ENCODE measurements at places on chromosomes 6 and 20.
A peak's percentile ranks its signal among the peaks of the same experiment; 100 is the strongest.

GRCh38 chr6:113893866-113894265 lies 36.7 kb downstream of the MARCKS start:
- no peak for DNase-seq

GRCh38 chr20:49361862-49362660 lies 84.2 kb upstream of the ZNFX1 start:
- no peak for DNase-seq

DNA sequence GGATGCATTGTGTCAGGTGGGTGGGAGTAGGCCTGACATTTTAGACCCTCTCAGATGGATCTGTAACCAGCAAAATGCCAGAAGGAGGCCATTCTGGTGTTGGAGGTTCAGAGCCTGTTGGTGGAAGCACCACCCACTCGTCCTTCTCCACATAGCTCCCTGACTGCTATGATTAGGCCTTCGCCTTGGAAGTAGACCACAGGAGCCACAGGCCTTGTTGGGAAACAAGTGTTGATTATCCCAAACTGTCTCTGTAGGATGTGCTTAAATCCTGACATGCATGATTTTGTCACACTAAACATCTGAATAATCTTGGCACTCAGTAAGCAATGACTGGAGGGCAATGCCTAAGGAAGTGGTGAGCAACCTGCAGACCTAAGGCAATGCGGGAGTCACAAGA lies 117.2 kb upstream of the LY86 start:
- no peak for DNase-seq

GRCh38 chr6:134173936-134174671 lies 121.7 kb upstream of the SLC2A12 start:
- peak; percentile 77 for DNase-seq

DNA sequence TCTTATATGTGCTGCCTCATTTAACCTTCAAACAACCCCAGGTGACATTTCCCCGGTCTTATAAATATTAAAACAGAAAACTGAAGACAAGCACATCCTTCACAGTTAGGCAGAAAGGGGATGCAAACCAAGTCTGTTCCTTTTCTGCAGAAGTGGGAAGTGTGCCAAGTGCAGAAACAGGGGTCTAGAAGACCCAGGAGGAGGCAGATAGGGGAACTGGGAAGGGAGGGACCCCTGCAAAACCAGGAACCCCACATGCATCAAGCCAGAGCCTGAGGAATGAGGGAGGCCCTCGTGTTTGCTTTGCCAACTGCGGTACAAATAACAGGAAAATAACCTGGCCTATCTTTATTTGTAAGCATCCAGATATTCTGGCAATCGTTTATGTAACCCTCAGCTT lies 17.0 kb upstream of the CST3 start:
- no peak for DNase-seq

DNA sequence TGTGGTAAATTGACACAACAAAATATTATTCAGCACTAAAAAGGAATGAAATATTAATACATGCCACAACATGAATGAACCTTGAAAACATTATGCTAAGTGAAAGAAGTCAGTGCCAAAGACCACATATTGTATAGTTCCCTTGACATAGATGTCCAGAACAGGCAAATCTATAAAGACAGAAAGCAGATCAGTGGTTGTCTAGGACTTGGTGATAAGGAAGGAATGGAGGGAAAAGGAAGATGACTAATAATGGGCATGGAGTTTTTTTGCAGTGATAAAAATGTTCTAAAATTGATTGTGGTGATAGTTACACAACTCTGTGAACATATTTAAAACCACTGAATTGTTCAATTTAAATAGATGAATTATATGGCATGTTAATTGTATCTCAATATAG lies 32.5 kb downstream of the TBX18 start:
- DNase-seq, result no peak

DNA sequence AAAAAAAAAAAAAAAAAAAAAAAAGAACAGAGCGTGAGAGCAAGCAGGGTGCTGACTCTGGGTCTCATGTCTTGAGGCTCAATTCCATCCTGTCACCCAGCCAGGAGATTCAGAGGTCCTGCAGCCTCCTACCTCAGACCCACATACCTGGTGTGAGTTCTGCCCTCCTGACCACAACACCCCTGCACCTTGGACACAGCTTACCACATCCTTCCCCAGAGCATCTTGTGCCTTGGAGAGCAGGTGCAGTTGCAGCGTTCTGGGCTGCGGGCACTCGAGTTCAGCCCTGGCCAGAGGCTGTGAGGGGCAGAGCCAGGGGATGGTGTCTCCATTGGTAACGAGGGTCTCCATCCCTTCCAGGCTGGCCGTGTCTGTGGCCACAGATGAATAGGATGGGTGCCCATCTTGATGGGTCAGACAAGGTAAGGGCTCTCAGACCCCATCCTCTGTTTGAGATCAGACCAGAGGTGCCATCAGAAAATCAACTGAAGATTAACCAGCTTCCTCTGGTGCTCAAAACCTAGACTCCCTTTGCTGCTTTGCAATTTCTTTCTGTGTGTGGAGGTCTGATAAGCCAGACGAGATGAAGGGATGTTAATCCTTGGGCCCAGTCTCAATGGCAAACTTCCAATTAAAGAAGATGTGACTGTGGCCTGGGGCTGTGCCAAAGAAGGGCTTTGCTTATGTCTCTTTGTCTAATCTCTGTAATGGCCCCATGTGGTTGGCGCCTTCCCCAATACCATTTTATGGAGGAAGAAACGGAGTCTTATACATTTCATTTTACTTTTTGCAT lies 14.7 kb upstream of the ZNF831 start:
- no peak for DNase-seq

DNA sequence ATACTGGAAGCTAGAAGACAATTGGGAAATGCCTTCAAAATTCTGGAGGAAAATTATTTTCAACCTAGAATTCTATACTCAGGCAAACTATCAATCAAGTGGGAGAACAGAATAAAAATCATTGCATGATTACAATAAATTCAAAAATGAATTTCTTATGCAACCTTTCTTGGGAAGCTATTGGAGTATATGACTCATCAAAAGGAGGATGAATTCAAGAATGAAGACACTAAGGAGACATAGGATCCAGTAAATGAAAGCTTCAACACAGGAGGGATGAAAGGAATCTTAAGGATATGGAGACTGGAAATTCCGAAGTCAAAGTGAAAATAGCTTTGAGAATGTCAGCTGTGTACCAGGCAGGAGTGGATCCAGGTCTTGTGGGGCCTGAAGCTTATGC lies 12.6 kb upstream of the UBR2 start:
- no peak for DNase-seq

DNA sequence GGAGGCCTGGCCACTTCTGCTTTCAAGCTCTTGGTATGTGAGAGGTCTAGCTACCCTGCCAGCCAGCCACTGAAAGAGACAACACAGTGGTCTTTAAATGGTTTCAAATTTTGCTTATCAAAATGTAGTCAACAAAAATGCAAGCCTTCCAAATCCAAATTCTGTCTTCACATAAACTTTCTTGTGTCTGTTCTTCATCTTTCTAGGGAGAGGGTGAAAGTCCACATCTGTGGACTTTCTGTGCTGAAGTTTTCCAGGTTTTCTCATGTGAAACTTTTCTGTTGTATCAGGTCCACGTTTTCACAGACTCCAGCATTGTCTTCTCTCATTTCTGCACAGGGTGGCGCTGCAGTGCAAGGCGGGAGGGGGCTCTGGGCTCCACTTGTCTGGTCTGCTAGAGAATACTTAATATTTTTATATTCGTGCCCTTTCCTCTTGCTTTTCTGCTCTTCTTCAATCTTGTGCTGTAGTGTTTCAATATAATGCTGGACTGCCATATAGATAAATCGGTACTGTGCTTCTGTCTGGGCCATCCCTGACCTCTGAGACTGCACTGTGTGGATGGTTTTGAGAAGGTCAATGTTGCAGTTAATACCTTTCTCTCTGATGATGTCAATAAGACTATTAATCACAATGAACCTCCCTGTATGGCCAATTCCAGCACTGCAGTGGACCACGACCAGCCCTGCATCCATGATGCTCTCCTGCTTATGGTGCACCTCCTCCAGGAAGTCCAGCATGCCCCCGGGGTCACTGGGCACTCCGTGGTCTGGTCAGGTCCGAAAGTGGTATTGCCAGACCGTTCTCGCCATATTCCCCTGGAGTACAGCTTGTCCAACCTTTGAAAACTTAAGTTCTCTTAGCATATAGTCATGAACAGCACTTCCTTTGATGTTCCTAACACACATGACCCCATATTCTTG lies 161.6 kb upstream of the TNFAIP3 start:
- DNase-seq, result peak; percentile 56

- no peak for DNase-seq
Measured at GRCh38 chr6:155648301-155648700, 192.7 kb upstream of the NOX3 start.

DNA sequence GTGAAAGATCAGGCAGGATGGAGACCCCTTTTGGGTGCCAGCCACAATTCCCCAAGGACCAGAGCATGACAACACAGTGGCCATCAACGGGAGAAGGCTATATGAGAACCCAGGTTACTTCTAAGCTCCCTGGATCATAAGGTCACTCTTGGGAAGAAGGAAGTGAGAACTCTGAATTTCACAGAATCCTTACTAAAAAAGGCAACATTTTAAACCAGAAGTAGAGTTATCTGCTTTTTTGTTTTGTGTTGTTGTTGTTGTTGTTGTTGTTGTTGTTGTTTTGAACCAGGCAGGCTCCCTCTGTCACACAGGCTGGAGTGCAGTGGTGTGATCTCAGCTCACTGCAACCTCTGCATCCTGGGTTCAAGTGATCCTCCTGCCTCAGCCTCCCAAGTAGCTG lies 107.4 kb upstream of the TNFAIP3 start:
- DNase-seq, result no peak

GRCh38 chr6:10217111-10217510 lies 197.8 kb downstream of the TFAP2A start:
- DNase-seq, result no peak

- DNase-seq, result no peak
Measured at GRCh38 chr20:8357703-8358102, 225.6 kb downstream of the PLCB1 start.
